CD4-positive, alpha-beta memory T cell (primary cell): ENCODE measurements at places on chromosomes 5 and 9. TPM values are rescaled to one million over a fixed set of nuclear protein-coding genes. Genes with fewer than 3 reads are reported as not detected.

GRCh38 chr9:76592091-76592973 lies 133.3 kb downstream of the GCNT1 start:
- DNase-seq, result no peak
- no peaks in the 10 kb centered on the region for H3K36me3 ChIP-seq
- no peak overlapping the region for H3K27ac ChIP-seq

- H3K27me3 ChIP-seq, result peaks cover 72% of the 10 kb centered on the region
- H3K36me3 ChIP-seq, result no peaks in the 10 kb centered on the region
- no peak overlapping the region for H3K4me3 ChIP-seq
- peaks cover 17% of the 10 kb centered on the region for H3K4me1 ChIP-seq
Measured at GRCh38 chr5:93572608-93573353, 8.2 kb downstream of the NR2F1-AS1 start.

Gene OBP2B
- total RNA-seq, result not detected

Gene C5orf58
- not detected for total RNA-seq

Gene FYB1
- 596 TPM for total RNA-seq

GRCh38 chr9:24293386-24293785 lies 252.3 kb downstream of the IZUMO3 start:
- H3K36me3 ChIP-seq, result no peaks in the 10 kb centered on the region
- no peak overlapping the region for H3K4me3 ChIP-seq
- H3K4me1 ChIP-seq, result no peaks in the 10 kb centered on the region
- DNase-seq, result no peak
- no peak overlapping the region for H3K27ac ChIP-seq

GRCh38 chr9:90825586-90825985 lies 24.0 kb downstream of the SYK start:
- no peaks in the 10 kb centered on the region for H3K27me3 ChIP-seq
- H3K27ac ChIP-seq, result no peak overlapping the region
- DNase-seq, result no peak
- no peaks in the 10 kb centered on the region for H3K36me3 ChIP-seq
- no peak overlapping the region for H3K4me3 ChIP-seq
- H3K4me1 ChIP-seq, result no peaks in the 10 kb centered on the region

GRCh38 chr9:119400606-119401005 lies 31.4 kb upstream of the BRINP1 start:
- no peaks in the 10 kb centered on the region for H3K27me3 ChIP-seq
- H3K4me3 ChIP-seq, result no peak overlapping the region
- no peaks in the 10 kb centered on the region for H3K4me1 ChIP-seq
- no peaks in the 10 kb centered on the region for H3K36me3 ChIP-seq
- H3K27ac ChIP-seq, result no peak overlapping the region

DNA sequence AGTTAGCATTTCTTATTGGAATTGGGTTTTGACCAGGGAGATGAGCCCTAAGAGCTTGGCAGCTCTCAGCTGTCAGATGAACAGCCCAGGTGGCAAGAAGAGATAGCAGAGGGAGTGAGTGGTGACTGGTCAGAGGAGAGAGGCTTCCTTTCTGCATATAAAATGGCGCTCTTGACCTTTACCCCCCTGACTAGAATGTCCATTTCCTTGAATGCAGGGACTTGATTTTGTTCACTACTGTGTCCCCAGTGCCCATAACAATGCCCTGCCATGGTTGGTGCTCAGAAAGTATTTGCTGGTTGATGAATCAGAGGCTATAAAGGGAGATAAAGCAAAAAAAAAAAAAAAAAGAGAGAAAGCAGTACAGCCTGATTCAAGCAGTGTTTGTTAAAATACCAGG lies 7.2 kb downstream of the CHMP5 start:
- H3K4me3 ChIP-seq, result no peak overlapping the region
- H3K27ac ChIP-seq, result no peak overlapping the region
- H3K27me3 ChIP-seq, result no peaks in the 10 kb centered on the region
- H3K4me1 ChIP-seq, result peaks cover 5% of the 10 kb centered on the region
- DNase-seq, result no peak
- peaks cover 65% of the 10 kb centered on the region for H3K36me3 ChIP-seq

GRCh38 chr5:109558952-109559351 lies 130.8 kb upstream of the MAN2A1 start:
- H3K27ac ChIP-seq, result no peak overlapping the region
- no peak overlapping the region for H3K4me3 ChIP-seq
- no peaks in the 10 kb centered on the region for H3K27me3 ChIP-seq
- no peaks in the 10 kb centered on the region for H3K4me1 ChIP-seq
- no peaks in the 10 kb centered on the region for H3K36me3 ChIP-seq

Gene CCDC192
- not detected for total RNA-seq

DNA sequence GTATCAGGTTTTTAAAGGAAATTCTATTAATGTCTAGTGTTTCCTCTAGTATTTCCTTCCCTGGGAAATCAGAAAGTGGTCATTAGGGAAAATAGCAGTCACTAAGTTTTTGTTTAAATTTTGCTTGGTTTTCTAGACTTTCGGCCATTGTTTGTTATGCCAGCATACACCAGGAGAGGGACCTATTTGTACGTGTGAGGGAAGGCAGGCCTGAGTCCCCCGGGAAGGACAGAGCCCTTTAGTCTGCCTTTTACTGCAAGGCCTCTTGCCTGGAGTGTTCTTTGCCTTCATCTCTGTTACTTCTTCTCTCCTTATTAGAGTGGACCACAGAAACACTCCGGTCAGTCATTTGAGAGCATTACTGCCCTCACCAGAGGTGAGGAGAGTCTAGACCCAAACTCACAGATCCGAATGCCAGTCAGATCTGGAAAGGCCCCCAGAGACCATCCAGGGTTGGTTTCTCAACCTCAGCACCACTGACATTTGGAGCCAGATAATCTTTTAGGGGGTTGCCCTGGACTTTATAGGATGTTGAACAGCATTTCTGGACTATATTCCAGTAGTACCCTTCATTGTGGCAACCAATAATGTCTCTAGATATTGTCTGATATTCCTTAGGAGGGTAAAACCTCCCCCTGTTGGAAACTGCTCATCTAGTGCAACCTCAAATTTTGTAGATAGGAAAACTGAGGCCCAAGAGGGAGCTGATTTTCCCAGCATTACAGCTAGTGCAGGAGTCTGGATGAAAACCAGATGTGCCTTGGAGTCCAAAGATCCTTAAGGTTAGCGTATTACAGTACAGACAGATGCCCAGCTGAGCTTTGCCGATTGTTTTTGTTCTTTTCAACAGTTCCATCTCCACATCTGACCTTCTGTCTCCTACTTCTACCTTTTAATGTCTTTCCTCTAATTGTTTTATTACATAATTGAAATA lies 93.0 kb upstream of the NIPAL4 start:
- H3K27me3 ChIP-seq, result no peaks in the 10 kb centered on the region
- DNase-seq, result no peak
- H3K4me3 ChIP-seq, result no peak overlapping the region
- H3K4me1 ChIP-seq, result no peaks in the 10 kb centered on the region
- peaks cover 84% of the 10 kb centered on the region for H3K36me3 ChIP-seq

- no peak overlapping the region for H3K4me3 ChIP-seq
- H3K27ac ChIP-seq, result no peak overlapping the region
- no peaks in the 10 kb centered on the region for H3K27me3 ChIP-seq
- no peaks in the 10 kb centered on the region for H3K4me1 ChIP-seq
- DNase-seq, result no peak
Measured at GRCh38 chr5:72623936-72624335, 116.7 kb upstream of the ZNF366 start.

DNA sequence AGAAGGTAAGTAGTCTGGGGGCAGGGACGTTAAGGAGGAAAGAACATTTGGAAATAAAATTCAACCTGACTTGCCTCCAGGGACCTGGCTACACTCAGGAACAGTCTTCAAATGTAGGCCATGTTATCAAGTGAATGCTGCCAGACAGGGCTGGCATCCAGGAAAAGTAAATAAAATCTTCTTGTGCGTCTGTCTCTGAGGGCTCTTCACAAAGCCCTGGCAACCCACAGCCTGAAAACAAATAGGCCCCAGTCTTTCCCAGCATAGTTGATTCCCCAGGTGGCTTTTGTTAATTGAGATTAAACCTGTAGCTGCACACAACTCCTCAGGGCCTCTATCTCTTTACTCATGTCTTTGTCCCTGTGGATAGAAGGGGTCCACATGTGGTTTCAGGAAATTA lies 55.4 kb downstream of the STK32A start:
- no peaks in the 10 kb centered on the region for H3K4me1 ChIP-seq
- H3K27me3 ChIP-seq, result no peaks in the 10 kb centered on the region
- H3K36me3 ChIP-seq, result no peaks in the 10 kb centered on the region
- no peak for DNase-seq

DNA sequence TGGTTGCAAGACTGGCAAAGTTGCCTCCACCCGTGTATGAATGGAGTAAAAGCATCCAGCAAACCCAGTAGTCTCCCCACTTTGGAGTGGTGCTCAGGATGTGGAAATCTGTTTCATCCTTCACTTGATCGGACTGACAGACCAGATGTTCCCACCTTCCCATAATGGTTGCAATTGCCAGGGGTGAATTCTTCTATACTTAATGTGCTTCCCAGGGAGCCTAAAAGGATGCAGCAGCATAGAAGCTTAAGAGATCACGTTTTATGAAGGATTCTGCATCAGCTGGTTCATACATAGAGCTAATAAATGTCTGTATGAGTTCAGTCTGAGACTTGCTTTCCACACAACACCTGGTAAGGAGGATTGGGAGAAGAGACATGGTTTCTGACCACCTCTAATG lies 198.8 kb upstream of the S1PR3 start:
- H3K36me3 ChIP-seq, result no peaks in the 10 kb centered on the region
- no peak overlapping the region for H3K27ac ChIP-seq
- H3K4me3 ChIP-seq, result no peak overlapping the region
- H3K27me3 ChIP-seq, result no peaks in the 10 kb centered on the region
- no peak for DNase-seq

Gene MSX2
- not detected for total RNA-seq

DNA sequence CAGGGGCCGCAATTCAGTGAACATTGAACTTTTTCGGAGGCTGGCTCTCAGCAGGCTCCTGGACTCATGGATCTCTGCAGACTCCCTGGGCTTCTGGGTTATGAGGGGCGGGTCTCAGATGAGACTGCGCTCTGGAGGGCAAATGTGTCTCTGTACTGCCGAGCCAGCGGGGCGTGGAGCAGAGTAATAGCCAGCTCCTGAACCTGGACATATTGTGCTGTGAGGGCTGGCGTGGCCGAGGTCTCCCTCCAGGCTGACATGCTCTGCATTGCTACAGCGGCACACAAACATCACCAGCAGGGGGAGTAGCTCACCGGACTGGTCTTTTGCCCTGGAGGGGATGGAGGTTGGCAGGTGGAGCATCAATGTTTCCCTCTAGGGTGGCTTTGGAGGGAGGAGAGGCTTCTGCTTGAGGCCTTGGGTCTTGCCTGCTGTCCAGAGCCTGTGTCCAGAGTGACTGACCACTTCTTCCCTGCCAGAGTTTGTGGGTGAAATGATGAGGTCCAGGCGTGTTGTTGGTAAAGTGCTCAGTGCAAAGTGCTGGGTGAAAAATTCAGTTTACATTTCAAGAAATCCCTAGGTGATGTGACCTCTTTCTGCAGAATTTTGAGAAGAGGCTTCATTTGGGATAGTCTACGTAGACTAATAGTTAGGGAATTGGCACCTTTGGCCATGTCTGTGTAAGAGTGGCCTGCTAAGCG lies 10.9 kb upstream of the GADD45G start:
- H3K36me3 ChIP-seq, result no peaks in the 10 kb centered on the region
- no peaks in the 10 kb centered on the region for H3K27me3 ChIP-seq
- peak; percentile 54 for DNase-seq
- no peak overlapping the region for H3K4me3 ChIP-seq

- H3K4me1 ChIP-seq, result no peaks in the 10 kb centered on the region
- H3K27ac ChIP-seq, result no peak overlapping the region
- no peak overlapping the region for H3K4me3 ChIP-seq
- H3K27me3 ChIP-seq, result no peaks in the 10 kb centered on the region
- no peaks in the 10 kb centered on the region for H3K36me3 ChIP-seq
Measured at GRCh38 chr5:7793895-7794294, 57.0 kb downstream of the CFAP90 start.

DNA sequence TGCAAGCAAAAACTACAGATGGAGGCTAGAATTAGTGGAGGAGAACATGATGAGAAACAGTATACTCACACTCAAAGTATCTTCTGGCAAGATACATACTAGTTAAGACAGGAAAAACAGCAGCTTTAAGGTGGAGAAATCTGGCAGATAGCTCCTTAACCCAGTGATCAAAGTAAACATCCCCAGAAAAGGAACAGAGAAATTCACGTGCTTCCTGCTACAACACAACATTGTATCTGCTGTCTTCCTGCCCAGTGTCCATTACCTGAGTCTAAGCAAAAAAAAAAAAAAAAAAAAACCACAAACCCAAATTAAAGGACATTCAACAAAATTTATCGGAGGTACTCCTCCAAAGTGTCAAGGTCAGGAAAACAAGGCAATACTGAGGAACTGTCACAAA lies 38.4 kb downstream of the ROR2 start:
- DNase-seq, result no peak
- H3K27ac ChIP-seq, result no peak overlapping the region
- H3K4me1 ChIP-seq, result peaks cover 12% of the 10 kb centered on the region
- H3K27me3 ChIP-seq, result no peaks in the 10 kb centered on the region

DNA sequence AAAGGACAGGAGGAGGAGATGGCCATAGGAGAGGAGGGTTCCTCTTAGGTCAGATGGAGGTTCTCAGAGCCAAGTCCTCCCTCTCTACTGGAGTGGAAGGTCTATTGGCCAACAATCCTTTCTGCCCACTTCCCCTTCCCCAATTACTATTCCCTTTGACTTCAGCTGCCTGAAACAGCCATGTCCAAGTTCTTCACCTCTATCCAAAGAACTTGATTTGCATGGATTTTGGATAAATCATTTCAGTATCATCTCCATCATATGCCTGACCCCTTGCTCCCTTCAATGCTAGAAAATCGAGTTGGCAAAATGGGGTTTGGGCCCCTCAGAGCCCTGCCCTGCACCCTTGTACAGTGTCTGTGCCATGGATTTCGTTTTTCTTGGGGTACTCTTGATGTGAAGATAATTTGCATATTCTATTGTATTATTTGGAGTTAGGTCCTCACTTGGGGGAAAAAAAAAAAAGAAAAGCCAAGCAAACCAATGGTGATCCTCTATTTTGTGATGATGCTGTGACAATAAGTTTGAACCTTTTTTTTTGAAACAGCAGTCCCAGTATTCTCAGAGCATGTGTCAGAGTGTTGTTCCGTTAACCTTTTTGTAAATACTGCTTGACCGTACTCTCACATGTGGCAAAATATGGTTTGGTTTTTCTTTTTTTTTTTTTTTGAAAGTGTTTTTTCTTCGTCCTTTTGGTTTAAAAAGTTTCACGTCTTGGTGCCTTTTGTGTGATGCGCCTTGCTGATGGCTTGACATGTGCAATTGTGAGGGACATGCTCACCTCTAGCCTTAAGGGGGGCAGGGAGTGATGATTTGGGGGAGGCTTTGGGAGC lies 3.1 kb downstream of the EGR1 start:
- H3K36me3 ChIP-seq, result no peaks in the 10 kb centered on the region
- no peak overlapping the region for H3K4me3 ChIP-seq
- H3K4me1 ChIP-seq, result peaks cover 27% of the 10 kb centered on the region
- no peak overlapping the region for H3K27ac ChIP-seq
- H3K27me3 ChIP-seq, result no peaks in the 10 kb centered on the region
- DNase-seq, result no peak

Gene NR2F1
- not detected for total RNA-seq

Gene PAEP
- not detected for total RNA-seq

DNA sequence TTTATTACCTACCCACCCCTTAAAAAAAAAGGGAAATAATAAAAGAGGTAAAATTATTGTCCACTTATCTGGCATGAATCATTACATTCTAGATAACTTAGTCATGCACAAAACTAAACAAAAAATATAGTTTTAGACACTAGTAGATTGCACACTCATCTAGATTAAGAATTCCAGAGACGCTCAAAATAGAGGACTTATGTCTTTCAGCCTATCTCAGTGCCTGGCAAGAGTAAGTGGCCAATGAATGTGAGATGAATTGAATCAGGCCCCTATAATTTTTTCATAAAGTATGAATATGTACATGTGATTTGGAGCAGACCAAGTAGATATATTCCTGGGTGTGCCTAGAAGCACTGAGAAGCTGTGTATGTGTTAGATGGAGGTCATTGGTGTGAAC lies 2.0 kb upstream of the RXFP3 start:
- H3K36me3 ChIP-seq, result no peaks in the 10 kb centered on the region
- H3K4me1 ChIP-seq, result no peaks in the 10 kb centered on the region
- H3K27me3 ChIP-seq, result peaks cover 9% of the 10 kb centered on the region
- H3K4me3 ChIP-seq, result no peak overlapping the region

Gene RELL2
- total RNA-seq, result 21.3 TPM
